ENCODE measurements at places on chromosomes 12 and 14. TPM values are rescaled to one million over a fixed set of nuclear protein-coding genes. Genes with fewer than 3 reads are reported as not detected.
A peak's percentile ranks its signal among the peaks of the same experiment; 100 is the strongest.

- DNase-seq, result no peak
These were observed 151.8 kb upstream of the FKBP4 start for GRCh38 chr12:2642896-2643425.

DNA sequence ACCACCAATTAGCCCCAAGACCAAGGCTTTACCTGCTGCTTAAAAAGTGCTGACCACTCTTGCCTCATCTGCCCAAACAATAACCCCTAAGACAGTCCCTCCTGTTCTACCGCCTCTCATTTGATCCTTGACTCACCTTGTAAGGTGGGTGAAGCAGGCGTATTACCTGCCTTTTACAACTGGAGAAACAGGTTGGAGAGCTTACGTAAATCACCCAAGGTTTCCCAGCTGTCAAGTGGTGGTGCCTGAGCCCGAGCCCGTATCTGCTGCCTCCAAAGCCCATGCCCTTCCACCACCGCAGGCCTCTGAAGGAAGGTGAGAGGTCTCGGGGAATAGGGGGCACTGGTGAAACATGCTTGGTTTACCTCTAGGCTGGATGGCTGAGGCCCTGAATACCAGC lies 36.6 kb downstream of the MAX start:
- peak; percentile 51 for DNase-seq

GRCh38 chr12:78209846-78210505 lies 379.3 kb downstream of the NAV3 start:
- DNase-seq, result no peak

DNA sequence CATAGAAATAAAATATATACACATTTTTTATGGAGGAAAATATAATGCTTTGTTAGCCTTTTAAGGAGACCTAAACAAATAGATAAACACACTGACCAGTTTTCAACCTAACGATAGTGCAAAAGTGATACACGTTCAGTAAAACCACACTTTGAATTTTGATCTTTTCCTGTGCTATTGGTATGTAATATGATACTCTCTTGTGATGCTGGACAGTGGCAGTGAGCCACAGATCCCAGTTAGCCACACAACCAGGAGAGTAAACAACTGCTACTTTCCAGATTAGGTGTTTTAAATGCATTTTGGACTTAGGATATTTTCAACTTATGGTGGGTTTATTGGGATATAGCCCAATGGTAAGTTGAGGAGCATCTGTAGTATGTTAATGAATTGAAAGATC lies 243.1 kb downstream of the ERC1 start:
- DNase-seq, result no peak

- DNase-seq, result peak; percentile 23
These were observed 22.3 kb downstream of the NGB start for GRCh38 chr14:77248666-77249065.

- no peak for DNase-seq
These were observed 215.4 kb upstream of the RTL1 start for GRCh38 chr14:101118746-101119591.

- DNase-seq, result peak; percentile 94
These were observed 43.9 kb upstream of the CTDSP2 start for GRCh38 chr12:57890191-57891115.

GRCh38 chr12:104456417-104456949 lies at the start of gene CHST11:
TSS of gene CHST11 (plus strand) at chr12:104456948.
- peak; percentile 68 for DNase-seq

- DNase-seq, result no peak
These were observed 1.6 kb upstream of the HDAC7 start for GRCh38 chr12:47821346-47821706.

DNA sequence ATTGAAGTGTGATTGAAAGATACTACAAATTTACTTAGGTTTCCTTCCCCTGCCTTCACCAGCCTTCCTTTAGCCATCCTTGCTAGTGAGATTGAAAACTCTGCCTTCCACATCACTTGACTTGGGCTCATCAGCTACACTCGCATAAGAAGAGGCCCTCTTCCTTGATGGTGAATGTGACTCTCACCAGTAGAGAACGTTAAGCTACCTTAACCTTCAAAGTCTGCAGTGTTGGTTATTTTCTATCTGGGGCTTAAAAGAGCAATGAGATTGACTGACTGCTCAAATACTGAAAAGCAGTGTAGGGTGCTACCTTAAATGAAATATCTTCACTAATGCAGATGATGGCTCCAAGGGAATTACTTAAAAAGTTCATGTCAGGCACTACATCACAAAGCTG lies 271.8 kb downstream of the EGLN3 start:
- no peak for DNase-seq

- peak; percentile 75 for DNase-seq
These were observed 539.3 kb upstream of the TBX3 start for GRCh38 chr12:115223322-115223721.

GRCh38 chr14:49896966-49897365 lies 4.1 kb downstream of the ARF6 start:
- DNase-seq, result no peak

GRCh38 chr14:53596853-53597525 lies 359.6 kb downstream of the BMP4 start:
- DNase-seq, result peak; percentile 36

The GDF3 gene
- total RNA-seq, result not detected

The LUM gene
- 14.2 TPM for total RNA-seq

The CSAD gene
- 11.1 TPM for total RNA-seq

The NIN gene
- 26.8 TPM for total RNA-seq

The DEPDC4 gene
- total RNA-seq, result 2.1 TPM

All from bronchial epithelial cell (primary cell).